LHCN-M2 (cell line): ENCODE measurements at places on chromosomes 7 and 10. TPM values are rescaled to one million over a fixed set of nuclear protein-coding genes. Genes with fewer than 3 reads are reported as not detected.

DNA sequence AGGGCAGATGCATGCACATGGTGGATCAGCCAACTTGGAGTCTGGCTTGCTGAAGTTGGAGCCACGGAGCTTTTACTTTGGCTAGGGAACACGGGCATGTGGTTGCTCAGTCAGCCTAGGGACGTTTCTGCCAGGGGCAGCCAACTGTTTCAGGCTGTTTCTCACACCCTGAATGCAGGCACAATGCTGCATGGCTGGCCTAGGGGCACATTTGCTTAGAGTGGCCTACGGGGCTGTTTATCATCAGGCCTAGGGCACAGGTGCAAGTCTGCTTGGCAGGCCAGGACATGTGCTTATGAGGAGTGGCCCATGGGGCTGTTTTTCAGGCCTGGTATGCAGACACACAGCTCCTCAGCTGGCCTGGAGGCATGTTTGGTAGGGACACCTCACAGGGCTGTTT, 107.4 kb downstream of the GSAP start:
- no peak for DNase-seq

DNA sequence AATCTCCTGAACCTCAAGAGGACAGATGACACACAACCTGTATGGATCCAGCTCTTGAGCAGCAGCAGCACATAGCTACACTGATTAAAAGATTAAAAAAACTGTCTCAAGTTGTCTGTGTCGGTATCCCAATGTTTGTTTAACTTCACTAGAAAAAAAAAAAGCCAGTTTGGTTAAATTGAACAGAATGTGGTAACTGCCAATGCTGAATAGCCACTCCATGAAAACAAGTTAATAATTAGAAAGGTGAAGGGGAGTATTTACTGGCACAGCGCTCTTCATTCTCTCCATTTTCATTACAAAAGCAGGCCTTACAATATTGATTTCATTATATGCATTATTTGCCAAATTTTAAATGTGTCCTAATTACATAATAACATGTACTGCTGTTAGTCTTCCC, 47.6 kb downstream of the GDI2 start:
- no peak for DNase-seq

Gene FAM237B
- not detected in 2 replicates for total RNA-seq

GRCh38 chr10:75513292-75513885, 82.0 kb downstream of the LRMDA start:
- DNase-seq, result no peak

GRCh38 chr10:47261121-47261520, 38.9 kb upstream of the GDF10 start:
- DNase-seq, result no peak

DNA sequence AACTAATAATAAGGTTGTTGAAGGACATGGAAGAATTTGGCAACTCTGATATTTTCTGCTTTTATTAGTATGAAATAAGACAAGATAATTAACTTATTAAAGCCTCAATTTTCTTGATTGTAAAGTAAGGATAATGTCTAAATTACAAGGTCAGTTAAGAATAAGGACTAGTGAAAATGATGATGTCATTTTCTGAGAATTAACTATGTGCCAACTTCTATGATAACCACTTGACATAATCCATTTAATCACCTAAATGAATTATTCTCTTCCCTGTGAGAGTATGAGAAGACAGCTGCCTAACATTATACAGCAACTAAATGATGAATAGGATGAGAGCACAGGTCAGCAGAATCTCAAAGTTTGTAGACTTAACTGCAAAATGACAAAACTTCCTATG, 1153.4 kb upstream of the POT1 start:
- DNase-seq, result no peak

GRCh38 chr7:151937286-151937685, 19.0 kb upstream of the GALNTL5 start:
- DNase-seq, result no peak

Gene HOXA7
- total RNA-seq, result 4.5 and 8.3 TPM in 2 replicates
